Neural crest cell (in vitro differentiated cells): ENCODE measurements at places on chromosomes 6 and 20.

DNA sequence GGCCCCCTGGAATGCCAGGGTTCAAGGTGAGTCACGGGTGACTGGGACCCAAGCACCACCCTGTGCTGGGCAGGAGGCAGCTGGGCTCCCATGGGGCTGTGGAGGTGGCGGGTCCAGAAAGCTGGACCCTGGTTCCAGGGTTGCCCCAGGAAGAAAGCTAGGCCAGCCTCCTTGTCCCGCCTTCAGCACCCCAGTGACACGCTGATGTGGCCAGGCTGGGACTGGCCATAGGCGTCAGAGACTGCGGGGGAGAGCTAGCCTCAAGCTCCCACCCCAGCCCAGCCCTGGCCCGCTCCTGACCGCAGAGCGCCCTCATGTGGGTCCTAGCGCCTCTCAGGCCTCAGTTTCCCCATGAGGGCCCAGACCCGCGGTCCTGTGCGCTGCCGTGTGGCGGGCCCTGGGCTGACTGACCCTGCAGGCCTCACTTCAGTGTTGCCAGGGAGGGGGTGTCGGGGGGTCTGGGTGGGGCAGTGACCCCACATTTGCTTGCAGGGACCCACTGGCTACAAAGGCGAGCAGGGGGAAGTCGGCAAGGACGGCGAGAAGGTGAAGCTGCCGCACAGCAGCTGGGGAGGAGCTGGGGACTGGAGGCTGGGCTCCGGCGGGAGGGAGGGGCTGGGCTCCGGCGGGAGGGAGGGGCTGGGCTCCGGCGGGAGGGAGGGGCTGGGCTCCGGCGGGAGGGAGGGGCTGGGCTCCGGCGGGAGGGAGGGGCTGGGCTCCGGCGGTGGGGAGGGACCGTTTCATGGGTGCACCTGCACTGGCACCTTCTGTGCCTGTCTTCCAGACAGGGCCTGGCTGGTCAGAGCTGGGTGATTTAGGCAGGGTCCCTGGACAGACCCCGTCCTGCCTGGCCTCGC lies 7.9 kb downstream of the COL9A3 start:
- H3K4me3 ChIP-seq: no peak overlapping the region
- no peak overlapping the region for H3K27ac ChIP-seq
- peak; percentile 46 for DNase-seq

- no peak for DNase-seq
- no peak overlapping the region for H3K27ac ChIP-seq
- H3K36me3 ChIP-seq: no peaks in the 10 kb centered on the region
- H3K4me3 ChIP-seq: no peak overlapping the region
- H3K27me3 ChIP-seq: no peaks in the 10 kb centered on the region
- H3K4me1 ChIP-seq: peaks cover 21% of the 10 kb centered on the region
Observed at GRCh38 chr6:25453288-25453687, 174.1 kb downstream of the CARMIL1 start.

DNA sequence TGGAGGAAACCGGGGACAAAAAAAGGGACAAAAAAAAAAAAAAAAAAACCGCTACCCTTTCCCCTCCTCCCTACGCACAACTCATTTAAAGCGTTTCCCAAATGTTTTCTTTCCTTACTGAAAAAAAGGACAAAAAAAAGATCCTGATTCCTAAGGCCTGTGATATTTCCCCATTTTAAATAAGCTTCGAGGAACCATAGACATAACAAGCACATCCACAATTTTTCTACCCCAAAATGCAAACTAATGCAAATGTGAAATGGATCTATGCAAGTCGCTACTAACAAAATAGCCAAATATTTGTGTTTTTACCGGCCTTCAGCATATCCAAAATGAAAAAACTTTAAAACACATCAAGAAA lies 1.4 kb upstream of the ZNF217 start:
- H3K27ac ChIP-seq: peak overlapping the region; percentile 85
- H3K27me3 ChIP-seq: no peaks in the 10 kb centered on the region
- no peaks in the 10 kb centered on the region for H3K36me3 ChIP-seq
- no peak for DNase-seq
- peak overlapping the region; percentile 95 for H3K4me3 ChIP-seq
- H3K4me1 ChIP-seq: peaks cover 51% of the 10 kb centered on the region

GRCh38 chr6:157669747-157670216 lies 153.3 kb upstream of the SNX9 start:
- H3K36me3 ChIP-seq: no peaks in the 10 kb centered on the region
- peaks cover 11% of the 10 kb centered on the region for H3K4me1 ChIP-seq
- peak; percentile 46 for DNase-seq
- H3K4me3 ChIP-seq: no peak overlapping the region

DNA sequence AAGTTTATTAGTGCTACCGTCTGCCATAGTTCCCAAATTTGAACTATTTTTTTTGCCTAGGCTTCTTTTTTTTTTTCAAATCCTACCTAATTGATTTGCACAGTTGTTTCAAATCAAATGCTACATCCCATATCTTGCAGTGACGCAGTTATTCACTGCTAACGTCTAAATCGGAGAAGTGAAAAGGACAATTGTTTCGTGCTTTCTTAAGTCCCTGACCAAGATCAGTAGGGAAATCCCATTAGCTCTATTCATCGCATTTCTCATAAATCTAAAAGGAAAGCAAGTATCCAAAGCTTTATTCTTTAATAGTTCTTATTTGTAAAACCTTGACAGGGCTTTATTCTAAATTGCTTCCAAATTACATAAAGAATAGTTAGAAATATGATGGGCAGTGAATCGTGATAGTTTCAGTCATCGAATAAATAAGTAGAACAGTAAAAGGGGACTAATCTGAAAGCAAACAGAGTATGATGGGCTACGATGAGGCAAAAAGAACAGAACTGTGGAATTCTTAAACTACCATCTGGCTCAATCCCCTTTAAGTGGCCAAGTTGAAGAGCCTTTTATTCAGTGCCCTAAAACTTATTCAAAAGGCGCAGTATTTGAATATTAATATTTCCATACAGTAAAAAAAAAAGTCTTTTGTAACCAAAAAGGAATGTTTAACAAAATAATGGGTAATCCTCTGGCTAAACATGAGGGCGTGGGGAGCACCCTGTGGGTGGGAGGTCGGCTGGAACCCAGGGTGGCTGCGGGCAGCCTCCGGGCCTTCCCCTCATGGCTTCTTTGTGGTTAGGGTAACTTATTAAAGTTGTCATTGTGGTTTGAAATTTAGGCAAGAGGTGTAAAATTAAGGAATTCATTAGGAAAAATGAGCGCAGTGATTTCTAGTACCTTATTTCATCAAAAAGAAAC lies 3.0 kb upstream of the ARID1B start:
- H3K27ac ChIP-seq: no peak overlapping the region
- H3K36me3 ChIP-seq: peaks cover 2% of the 10 kb centered on the region
- H3K27me3 ChIP-seq: peaks cover 18% of the 10 kb centered on the region
- peaks cover 37% of the 10 kb centered on the region for H3K4me1 ChIP-seq
- peak overlapping the region; percentile 82 for H3K4me3 ChIP-seq

GRCh38 chr6:46704562-46704961 lies 16.9 kb downstream of the TDRD6 start:
- no peak overlapping the region for H3K27ac ChIP-seq
- H3K4me3 ChIP-seq: no peak overlapping the region
- H3K4me1 ChIP-seq: no peaks in the 10 kb centered on the region
- peaks cover 7% of the 10 kb centered on the region for H3K27me3 ChIP-seq

DNA sequence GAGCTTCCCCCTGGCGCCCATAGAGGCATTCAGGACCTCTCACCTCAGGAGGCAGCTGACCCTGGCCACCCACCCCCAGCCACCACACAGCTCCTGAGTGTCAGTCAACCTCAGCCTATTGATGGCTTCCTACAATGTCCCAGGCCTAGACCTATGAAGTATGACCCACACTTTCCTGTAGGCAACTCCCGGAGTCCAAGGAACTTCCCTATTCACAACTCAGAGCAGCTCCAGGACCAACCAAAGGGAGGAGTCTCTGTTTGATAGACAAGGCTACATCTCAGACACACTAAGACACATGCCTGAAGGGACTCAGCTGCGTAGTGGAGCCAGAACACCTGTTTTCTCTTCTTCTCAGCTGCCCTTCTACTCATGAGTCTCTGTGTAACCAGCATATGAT lies 169.1 kb downstream of the MAFB start:
- no peak overlapping the region for H3K27ac ChIP-seq
- H3K36me3 ChIP-seq: no peaks in the 10 kb centered on the region
- H3K4me3 ChIP-seq: no peak overlapping the region
- no peak for DNase-seq

GRCh38 chr6:147022041-147022440 lies 182.2 kb upstream of the STXBP5 start:
- H3K4me1 ChIP-seq: no peaks in the 10 kb centered on the region
- no peaks in the 10 kb centered on the region for H3K27me3 ChIP-seq
- DNase-seq: no peak
- H3K4me3 ChIP-seq: no peak overlapping the region
- no peaks in the 10 kb centered on the region for H3K36me3 ChIP-seq

- H3K4me1 ChIP-seq: peaks cover 32% of the 10 kb centered on the region
- H3K4me3 ChIP-seq: no peak overlapping the region
Observed at GRCh38 chr6:15952231-15953151, 176.4 kb upstream of the MYLIP start.

- H3K4me3 ChIP-seq: no peak overlapping the region
- peaks cover 26% of the 10 kb centered on the region for H3K4me1 ChIP-seq
- DNase-seq: no peak
- H3K27ac ChIP-seq: no peak overlapping the region
- H3K36me3 ChIP-seq: no peaks in the 10 kb centered on the region
- H3K27me3 ChIP-seq: no peaks in the 10 kb centered on the region
Observed at GRCh38 chr6:140083375-140083774, 708.9 kb upstream of the CITED2 start.
